Non-pigmented ciliary epithelial cell (primary cell): ENCODE measurements at places on chromosomes 1 and 21.

DNA sequence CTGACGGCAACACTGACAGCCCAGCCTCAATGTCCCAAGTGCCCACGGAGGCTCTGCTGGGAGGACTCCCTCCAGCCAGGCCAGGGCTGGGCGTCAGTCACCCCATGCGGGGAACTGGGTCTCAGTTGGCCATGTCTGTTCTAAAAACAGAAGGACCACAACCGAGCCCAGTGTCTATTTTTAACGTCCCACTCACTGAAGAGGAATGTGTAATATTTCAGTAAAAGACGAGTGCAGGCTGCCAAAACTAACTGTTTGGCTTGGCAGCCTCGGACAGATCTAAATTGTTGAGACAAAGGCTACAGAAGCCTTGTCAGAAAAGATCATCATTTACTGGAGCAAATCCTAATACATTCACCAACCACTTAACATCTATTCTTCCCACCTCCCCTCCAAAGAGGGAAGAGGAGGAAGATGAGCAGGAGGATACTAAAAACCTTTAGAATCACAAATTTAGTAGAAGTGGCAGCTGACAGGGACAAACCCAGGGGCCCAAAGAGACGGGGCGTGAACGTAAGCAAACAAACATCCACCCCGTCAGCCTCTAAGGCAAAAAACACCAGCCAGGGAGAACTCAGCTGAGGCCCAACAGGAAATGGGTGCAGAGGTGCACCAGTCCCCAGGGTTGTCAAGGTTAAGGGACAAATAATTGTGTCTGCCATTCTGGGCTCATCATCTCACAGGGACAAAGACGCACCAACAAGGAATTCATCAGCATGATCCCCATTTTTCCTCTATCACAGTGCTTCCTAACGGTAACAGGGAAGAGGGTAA lies 18.7 kb downstream of the C1orf198 start:
- peak; percentile 82 for DNase-seq

DNA sequence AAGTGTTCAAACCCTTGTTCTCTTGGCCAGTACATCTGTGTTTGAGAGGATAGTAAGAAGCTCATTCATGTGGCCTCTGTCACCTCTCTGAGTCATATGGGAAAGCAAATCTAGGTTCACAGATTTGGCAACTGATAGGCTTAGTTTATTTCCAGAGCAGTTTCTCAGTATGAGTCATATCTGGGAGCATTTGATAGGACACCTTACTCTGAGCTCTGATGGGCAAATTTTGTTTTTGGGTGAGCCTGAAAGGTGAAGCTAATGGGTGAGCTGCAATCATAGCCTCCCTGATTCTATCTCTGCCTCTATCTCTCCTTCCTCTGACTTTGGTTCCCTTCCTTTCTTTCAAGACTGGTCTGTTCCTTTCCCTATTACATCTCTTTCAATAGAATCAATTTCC lies 134.4 kb downstream of the S1PR1 start:
- DNase-seq = peak; percentile 64

DNA sequence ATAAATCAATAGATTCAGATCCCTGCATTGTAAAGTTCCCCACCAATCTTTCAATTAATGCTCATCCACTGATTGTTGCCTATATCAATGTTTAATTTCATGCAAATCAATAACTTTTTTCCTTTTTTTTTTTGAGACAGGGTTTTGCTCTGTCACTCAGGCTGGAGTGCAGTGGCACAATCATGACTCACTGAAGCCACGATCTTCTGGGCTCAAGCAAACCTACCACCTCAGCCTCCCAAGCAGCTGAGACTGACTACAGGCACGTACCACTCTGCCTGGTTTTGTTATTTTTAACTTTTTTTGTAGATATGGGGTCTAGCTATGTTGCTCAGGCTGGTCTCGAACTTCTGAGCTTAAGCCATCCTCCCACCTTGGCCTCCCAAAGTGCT lies 25.7 kb downstream of the DIO1 start:
- DNase-seq = no peak

GRCh38 chr1:231557411-231557810 lies 28.9 kb downstream of the TSNAX start:
- no peak for DNase-seq

- DNase-seq = no peak
Measured at GRCh38 chr1:91774520-91775203, 111.3 kb downstream of the TGFBR3 start.

DNA sequence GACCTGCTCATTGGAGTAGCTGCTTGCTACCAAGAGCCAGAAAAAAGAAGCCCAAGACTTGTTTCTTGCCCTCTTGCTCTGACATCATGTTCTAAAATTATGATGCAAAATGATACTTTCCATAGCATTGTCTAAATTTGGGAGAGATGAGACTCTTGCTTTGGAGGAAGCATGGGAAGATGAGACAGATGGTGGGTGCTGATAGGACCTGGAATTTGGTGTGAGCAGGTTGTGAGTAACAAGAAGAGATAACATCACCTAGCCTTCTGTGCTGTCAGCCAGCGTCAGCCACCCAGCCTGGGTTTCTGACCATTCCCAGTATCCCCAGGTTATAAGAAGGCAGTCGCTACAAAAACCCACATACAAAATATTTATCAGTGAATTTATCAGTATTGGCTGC lies 67.1 kb upstream of the GCLM start:
- DNase-seq = no peak

GRCh38 chr1:167871331-167871730 lies 42.6 kb downstream of the ADCY10 start:
- no peak for DNase-seq

GRCh38 chr1:233790662-233791371 lies 113.7 kb upstream of the SLC35F3 start:
- DNase-seq = peak; percentile 14

- no peak for DNase-seq
Measured at GRCh38 chr1:161359291-161359690, 8.4 kb downstream of the CFAP126 start.

DNA sequence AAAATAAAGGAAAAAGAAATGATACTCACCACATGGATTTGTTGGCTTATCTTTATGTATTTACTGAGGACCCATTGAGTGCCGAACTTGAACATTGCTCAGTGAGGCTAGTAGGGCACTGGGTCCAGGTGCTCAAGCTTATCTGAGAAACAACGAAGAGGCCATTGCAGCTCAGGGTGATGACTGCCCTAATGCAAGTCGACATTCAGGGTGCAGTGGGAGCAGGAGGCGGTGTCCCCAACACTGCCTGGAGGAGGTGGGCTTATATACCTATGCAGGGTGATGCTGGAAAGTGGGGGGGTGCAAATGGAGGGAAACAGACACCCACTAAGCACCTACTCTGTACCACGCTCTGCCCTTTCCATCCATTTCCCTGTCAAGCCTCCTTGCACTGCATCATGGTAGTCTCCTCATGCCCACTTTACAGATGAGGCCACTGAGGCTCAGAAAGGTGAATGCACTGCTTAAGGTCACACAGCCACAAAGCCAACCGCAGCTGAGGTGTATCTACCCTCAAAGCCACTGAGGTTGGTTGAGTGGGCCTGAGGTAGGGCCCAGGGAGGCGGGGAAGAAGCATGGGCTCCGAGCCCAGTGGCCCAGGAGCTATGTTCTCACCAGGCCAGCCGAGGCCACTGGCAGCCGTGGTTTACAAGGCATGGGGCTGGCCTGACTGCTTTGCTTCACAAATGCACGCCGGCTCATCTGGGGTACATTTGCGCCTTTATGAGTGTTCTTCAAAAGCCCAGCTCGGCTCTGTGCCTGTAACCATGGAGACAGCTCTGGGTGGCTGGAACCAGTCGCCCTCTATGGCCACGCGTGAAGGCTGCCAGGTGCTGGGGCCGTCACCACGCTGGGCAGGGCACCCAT lies 103.8 kb downstream of the EPHB2 start:
- DNase-seq = no peak

DNA sequence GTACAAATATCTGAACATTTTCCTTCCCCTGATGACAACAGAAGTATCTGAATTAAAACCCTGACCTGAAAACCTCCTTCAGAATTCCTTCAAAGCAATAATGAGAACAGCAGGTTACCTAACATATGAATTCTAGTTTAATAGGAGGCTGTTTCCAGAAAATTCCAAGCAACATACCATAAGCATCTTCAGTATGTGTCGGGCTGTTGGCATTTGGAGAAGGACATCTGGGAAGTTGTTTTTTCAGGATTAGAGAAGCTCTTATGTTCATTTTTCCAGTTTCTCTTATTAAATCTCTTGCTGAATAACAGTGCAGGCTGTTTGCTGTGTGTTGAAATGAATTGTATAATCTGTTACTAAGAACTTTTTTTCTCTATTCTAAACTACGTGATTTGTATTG lies 101.5 kb downstream of the PLA2G4A start:
- DNase-seq = no peak
